Stomach (tissue), 19 donors: ENCODE measurements at places on chromosomes 12 and 14. TPM values are rescaled to one million over a fixed set of nuclear protein-coding genes. Genes with fewer than 3 reads are reported as not detected.

GRCh38 chr12:68972595-68972994, 39.6 kb upstream of the CPM start:
- DNase-seq: no peak

DNA sequence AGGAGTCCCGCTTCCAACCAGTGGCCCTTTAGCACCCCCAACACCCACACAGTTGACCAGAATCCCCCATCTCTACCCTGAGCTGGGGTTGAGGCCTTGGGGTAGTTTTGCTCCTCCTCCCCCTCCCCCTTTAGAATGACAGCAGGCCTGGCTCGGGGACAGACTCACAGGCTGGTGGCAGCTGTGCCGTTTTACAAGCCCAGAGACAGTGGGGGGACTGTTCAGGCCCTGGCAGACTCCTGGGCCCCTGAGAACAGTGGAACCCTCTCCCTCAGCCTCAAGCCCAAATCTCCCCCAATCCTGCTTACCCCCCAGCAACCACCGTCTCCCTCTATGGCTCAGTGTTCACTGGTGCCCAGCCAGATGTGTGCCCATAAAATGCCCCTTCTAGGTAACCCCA, 10.1 kb downstream of the TMEM119 start:
- no peak for DNase-seq

DNA sequence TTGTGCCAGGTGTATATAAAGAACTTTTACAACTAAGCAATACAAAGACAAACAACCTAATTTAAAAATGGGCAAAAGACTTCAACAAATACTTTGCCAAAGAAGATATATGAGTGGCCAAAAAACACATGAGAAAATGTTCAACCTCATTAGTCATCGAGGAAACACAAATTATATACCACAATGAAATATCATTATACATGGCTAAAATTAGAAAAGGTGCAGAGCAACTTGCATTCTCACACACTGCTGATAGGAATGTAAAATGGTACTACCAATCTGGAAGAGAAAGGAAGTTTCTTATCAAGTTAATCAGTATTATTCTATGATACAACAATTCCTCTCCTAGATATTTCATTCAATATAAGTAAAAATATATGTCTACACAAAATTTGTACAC, 131.6 kb upstream of the FRMD6 start:
- DNase-seq: no peak

DNA sequence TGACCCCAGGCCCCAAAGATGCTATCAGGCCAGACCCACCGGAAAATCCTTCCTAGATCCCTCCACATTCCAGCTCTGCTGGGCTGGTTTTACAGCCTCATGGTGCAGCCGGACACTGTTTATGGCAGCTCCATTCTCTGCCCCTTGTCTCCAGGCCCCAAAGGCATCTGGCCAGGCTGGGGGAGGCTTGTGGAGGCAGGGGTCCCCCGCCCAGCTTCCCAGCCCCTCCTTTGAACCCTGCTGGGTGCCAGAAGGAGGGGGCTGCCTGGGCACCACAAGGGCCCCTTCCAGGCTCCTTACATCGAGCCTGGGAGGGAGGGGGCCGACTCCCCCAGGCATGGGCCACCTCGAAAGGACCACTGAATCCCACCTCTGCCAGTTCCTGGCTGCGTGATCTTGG, 19.8 kb upstream of the SMUG1 start:
- DNase-seq: no peak

GRCh38 chr14:62943202-62943601, 102.1 kb downstream of the KCNH5 start:
- DNase-seq: no peak

- no peak for DNase-seq
Measured at GRCh38 chr14:71508901-71509300, 423.3 kb upstream of the RGS6 start.

GRCh38 chr12:119630962-119631550, 36.9 kb upstream of the PRKAB1 start:
- no peak for DNase-seq

GRCh38 chr12:11656550-11656949, 7.1 kb downstream of the ETV6 start:
- no peak for DNase-seq

GRCh38 chr14:103142721-103143302, 19.6 kb downstream of the TNFAIP2 start:
- no peak for DNase-seq

DNA sequence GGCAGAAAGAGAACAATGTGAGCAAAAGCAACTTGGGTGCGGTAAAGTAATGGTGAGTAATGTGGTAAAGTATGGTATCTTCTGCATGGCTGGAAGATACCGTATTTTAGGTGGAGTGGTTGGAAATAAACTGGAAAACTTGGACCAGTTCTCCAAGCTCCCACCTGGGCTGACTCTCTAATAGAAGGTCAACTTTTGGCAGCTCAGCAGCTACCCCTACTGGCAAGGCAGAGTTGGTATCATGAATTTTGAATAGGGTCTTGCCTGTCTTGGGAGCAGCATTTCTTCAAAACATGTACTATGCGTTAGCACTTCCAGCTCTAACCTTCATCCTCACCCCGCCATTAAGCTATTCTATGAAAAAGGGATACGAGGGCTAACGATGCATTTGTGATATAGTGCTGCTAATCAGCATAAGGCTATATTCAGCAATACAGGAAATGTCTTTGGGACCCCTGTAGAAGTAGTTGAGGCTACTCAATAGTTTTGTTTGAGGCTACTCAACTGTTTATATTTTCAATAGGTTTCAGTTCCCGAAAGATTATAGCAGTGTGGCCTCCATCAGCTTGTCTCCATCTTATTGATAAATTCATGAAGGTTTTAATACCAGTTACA, 276.3 kb upstream of the FAR2 start:
- peak; percentile 25 for DNase-seq

DNA sequence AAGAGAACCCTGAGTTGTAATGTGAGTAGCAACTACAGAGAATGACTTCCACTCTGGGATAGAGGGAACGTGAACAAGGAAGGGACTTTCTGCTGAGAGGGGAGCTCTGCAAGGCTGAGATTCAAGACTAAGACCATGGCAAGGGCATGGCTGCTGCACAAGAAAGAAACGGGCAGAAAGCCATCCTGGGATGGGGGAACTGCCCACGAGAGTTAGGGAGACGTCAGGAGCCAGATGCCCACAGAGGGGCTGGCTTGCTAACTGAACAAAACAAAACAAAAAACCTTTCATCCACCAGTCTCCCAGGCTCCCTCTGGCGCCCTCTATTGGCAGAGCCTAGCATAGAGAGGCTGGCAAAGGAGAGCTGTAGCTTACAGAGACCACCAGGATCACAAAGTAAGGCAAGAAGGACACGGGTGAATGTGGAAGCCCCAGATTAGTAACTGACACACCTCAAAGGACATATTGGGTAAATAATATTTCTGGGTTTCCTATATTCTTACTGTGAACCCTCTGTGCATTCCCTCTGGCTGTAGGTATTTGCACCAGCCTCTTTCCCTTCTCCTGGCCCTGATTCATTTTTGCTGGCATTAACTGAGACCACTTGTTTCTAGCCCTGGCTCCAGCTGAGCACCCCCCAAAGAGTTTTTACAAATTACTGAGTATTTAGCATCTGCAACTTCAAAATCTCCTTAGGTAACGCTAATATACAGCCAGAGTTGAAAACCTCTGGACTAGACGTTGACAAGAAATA, 338.3 kb downstream of the EMP1 start:
- DNase-seq: peak; percentile 80

GRCh38 chr12:95940514-95940913, 1.9 kb downstream of the CCDC38 start:
- no peak for DNase-seq

- DNase-seq: no peak
Measured at GRCh38 chr14:31993521-31993951, 83.6 kb upstream of the ARHGAP5 start.

GRCh38 chr12:53070877-53071492, 8.2 kb downstream of the SPRYD3 start:
- DNase-seq: peak; percentile 28

- DNase-seq: no peak
Measured at GRCh38 chr12:110105986-110106385, 18.2 kb upstream of the IFT81 start.

DNA sequence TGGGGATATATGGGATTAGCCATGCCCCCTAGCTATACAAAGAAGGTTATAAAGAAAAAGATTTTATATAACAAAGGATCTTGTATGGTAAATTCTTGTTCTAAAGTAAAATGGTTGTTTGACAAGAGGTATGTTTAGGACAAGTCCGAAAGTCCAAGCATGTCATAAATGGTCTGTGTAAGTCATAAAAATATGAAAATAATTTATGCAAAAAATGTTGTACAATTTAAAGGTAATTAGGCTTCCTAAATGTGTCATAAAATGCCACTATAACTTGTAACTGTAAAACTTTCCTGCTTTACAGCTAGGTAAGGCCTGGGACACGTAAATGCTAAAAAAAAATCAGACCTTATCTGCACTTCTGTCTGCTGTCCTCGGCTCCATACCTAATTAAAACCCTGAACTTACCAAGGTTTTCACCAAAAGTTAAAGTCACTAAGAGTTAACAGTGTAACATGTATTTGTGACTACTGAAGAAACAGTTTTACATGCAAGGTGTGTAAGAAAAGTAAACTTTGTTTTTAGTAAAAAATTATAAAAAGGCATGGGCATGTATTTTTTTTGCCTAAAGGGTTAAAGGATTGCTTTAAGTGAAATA, 110.0 kb upstream of the RESF1 start:
- no peak for DNase-seq

DNA sequence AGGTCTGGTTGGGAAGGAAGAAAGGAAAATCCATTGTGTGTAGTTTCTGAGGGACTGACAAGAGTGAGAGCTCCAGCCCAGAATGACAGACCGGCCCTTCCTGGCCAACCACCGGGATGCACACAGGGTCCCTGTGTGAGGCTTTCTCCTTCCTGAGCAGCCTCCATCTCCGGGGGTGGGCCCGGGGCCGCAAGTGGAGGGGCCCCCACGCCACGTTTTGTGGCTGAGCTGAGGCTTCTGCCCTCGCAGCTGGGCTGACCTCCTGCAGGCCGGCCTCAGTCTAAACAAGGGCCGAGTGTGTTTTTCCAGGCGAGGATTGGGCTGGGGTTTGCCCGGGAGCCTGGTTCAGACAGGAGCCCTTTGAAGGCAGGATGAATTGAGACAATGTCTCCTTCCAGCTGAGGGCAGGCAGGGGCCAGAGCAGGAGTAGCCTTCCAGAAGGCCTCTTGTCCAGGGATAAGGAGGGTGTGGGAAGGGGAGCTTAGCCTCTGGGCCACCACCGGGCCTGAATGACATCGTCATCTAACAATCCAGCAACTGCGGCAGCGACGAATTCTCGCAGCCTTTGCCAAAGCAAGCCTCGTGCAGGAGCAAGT, 96.5 kb upstream of the NCOR2 start:
- DNase-seq: no peak

DNA sequence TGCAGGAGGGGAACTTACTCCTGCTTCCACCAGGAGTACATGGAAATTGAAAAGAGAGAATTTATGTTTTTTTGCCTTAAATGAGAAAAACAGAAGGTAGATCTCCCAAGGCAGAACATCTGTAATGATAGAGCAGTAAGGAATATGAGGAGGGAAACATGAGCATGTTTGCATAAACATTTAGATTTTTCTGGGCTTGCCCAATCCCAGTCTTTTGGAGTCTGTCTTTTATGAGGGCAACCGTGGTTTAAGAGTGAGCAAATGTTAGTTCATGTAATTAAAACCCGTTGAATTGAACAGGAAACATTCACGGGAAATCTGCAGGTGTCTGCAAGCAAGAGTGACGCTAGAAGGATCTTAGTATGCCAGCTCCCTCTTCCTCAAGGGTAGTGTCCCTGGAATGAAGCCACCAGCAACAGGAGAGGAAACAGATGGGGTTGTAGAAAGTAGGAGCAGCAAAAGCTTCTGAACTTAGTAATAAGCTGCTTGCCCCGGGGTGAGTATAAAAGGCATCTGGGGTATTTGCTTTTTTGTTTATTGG, 79.3 kb downstream of the ARF6 start:
- DNase-seq: no peak

DNA sequence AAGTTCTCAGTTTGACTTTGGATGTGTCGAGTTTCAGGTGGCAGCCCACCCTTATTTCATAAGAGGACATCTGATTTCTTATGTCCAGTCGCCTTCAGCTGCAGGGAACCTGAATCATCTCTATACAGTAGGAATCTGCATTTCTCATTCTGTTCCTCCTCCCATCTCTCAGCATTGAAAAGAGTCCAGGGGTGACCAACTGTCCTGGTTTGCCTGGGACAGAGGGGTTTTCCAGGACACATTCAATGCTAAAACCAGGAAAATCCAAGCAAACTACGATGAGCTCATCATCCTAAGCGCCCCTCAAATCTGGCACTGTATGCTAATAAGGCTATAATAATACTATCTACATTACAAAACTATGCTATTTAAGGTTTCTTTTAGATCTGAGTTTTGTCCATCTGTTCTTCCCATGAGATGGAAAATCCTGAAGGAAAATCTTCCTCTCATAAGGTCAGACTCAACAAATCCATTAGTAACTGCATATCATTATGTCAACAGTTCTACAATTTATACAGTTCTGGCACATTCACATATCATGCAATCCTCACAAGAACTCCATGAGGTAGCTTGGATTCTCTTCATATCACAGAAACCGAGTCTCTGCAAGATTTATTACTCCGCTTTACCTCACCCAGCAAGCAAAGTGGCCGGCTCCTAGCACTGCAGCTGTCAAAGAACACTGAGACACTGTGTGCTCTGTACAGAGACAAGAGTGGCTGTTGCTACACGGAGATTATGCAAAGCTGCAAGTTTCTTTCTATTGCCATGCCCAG, 15.6 kb upstream of the CALM1 start:
- peak; percentile 34 for DNase-seq

DNA sequence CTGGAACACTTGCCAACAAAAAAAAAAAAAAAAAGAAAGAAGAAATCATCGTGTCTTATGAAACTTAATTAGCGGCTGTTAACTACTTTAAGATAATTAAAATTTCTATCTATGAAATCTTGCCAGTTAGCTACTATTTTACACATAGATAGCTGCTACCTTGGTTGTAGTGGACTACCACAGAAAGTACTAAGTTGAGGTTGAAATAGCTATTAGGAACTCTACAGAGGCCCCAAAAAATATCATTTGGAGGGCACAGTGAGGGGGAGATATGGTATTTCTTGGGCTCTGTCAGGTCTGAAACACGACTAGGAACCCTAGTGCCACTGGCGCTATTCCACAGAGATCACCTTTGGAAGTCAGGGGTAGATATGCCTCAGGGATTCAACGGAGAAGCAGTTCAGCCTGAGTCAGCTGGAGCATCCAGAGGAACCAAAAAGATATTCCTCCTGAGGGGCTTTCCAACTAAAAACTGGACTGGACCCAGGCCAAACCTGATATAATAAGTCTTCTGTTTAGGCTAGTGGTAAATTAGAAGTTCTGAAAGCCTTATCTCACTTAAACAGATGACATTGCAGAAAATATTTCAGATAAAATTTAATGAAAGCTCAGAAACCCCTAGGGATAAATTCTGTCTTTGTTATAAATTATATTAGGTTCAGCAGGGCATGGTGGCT, 126.1 kb downstream of the EPS8 start:
- no peak for DNase-seq

GRCh38 chr12:24730489-24730896, 218.4 kb downstream of the BCAT1 start:
- no peak for DNase-seq

The INSM2 gene
- not detected for polyA plus RNA-seq

The ANKRD33 gene
- not detected for polyA plus RNA-seq

The GOLT1B gene
- 11.0 TPM for polyA plus RNA-seq

The CBLN3 gene
- 1.4 TPM for polyA plus RNA-seq

The STYK1 gene
- 4.3 TPM for polyA plus RNA-seq

The PTPN11 gene
- 17.4 TPM for polyA plus RNA-seq

The GZMH gene
- polyA plus RNA-seq: 1.8 TPM

The MSRB3 gene
- polyA plus RNA-seq: 16.2 TPM
